Stimulated activated CD4-positive, alpha-beta T cell treated with anti-CD3 and anti-CD28 coated beads, Interleukin-1b, Interleukin-23, amount 100 ng/mL, for 48 hours (primary cell): ENCODE measurements at places on chromosomes 11 and 22.
A peak's percentile ranks its signal among the peaks of the same experiment; 100 is the strongest.

- DNase-seq: peak; percentile 35
Measured at GRCh38 chr11:13238879-13239514, 38.6 kb upstream of the BMAL1 start.

- no peak for DNase-seq
Measured at GRCh38 chr11:31218847-31219246, 150.7 kb downstream of the DCDC1 start.

DNA sequence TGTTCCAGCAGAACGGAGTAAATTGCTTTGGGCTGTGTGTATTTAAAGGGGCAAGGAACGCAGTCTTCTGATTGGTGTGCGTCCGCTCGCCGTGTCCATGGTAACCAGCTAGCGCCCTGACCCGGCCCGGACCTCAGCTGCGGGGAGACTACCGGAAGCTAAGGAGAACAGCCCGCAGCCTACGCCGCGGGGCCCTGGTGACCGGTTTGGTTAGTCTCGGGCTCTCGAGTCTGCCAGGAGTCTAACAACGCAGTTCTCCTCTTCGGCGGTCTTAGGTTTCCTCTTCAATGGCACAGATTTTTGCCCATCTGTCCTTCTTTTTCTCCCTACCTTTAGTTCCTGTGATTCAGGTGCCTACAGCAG is 3.5 kb upstream of the OR56A3 start:
- DNase-seq: no peak

DNA sequence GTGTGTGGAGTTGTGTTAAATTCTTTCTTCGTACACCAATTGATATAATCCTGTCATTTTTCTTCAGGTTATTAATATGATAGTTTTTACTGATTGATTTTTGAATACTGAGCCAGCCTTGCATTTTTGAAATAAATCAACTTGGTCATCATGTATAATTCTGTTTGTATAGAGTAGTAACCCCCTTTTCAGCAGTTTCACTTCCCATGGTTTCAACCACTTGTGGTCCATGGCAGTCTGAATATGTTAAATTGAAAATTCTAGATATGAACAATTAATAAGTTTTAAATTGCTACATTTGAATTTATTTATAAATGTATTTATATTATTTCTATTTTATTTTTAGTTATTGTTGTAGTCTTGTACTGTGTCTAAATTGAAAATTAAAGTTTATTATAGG is 32.6 kb downstream of the MS4A6A start:
- no peak for DNase-seq

- DNase-seq: no peak
Measured at GRCh38 chr11:79617561-79617960, 176.7 kb upstream of the TENM4 start.

GRCh38 chr11:83219095-83219494 is 25.6 kb downstream of the ANKRD42 start:
- no peak for DNase-seq

DNA sequence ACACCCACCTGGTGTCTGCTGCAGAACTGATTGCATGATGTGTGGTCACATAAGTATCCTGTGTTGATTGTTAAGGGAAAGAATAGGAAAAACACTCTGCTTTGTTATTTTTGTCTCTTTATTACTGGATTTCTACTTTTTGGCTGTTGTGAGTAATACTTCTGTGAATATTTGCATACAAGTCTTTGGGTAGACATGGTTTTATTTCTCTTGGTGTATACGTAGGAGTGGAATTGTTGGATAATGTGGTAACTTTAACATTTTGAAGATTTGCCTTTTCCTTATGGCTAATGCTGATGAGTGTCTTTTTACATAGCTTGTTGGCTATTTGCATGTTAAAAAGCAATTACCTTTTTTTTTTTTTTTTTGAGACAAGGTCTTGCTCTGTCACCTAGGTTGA is 13.1 kb downstream of the PPP6R3 start:
- DNase-seq: no peak

DNA sequence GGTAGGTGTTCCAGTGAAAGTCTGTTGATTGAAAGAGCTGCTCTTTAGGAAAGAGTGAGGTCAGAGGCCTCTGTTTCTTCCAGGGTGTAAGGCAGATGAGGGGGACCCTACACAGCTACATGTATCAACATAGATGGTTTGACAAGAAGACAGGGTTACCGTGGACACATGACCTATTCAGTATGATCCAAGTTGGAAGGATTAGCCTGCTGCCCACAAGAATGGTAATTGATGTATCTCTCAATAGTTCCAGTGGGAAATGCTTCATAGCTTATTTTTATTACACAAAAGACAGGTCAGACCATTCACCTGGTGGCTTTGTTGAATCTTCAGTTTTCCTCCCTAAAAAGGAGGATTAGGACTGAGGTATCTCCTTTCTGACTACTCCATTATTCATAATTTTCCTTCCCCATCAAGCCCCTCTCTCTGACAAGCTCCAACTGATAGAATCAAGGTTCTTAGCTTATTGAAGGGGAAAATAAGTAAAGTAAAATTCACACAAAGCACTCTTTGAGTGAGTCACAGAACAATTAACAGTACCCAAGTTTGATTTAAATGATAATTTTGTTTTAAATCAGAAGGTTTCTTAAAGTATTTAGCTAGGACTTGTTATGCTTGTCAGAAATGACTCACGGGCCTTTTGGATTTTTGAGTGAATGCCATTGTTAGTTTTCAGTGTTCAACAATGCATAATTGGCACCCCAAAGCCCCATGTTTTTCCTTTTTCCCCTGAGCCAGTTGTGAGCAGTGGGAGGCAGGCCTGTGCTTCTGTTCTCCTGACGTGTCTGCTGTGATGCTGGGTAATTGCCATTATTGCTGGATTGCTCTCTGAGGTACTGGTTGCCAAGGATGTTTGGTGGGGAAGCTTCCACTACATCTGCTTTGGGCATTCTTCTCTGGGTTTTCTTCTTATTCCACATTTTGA is 373.2 kb downstream of the DDX10 start:
- DNase-seq: no peak

DNA sequence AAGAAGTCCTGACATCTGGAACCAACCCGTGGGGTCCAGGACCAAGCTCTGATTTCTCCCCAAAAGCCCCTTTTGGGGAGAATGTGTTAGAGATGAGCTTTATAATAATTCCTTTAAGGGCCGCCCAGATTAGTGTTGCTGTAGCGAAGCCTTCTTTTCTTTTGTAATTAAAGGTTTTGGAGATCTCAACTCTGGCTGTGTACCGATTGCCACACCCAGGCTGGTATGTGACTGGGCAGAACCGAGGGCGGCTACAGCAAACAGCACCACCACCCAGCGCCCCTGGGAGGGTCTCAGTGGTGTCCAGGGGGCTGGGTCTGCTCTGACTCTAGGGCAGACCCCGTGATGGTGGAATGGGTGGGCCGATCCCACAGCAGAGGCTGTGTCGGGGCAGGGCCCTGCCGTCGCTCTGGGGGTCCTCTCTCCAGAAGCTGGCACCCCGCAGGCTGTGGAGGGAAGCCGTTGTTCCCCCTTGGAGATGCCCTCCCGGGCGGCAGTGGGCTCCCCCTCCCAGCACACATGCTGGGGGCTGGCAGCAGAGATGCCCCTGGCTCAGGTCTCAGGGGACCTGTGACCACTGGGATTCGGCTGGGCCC is 31.0 kb downstream of the TPCN2 start:
- no peak for DNase-seq

DNA sequence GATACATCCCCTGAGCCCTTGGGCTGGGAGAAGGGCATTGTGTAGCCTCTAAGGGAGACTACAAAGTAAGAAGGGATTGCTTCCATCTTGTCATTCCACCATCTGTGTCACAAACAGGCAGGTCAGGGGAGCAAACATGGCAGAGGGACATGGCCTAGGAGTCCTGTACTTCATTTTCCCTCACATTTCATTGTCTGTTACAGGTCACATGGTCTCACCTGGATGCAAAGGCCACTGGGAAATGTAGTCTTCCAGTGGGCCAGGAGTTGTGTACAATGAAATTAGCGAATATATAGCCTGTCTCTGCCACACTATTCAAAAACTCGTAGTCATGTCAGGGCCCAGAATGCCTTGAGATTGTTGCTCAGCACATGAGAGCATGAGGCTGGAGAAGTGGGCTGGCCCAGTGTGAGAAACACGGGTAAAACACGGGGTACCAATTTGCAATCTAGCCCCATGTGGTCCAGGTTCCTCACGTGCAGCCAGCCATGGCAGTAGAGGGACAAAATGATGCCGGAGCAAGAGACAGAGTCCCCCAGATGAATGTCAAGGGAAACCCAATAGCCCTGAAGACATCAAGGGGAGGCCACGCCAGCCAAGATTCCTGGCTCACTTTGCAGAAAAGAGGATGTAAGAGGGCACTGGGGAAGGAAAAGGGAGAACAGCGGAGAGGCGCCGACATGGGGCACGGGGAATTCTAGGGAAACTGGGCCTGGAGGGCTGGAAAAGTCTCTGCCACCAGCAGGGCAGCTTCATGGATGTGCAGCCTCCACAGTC is 47.7 kb upstream of the EMID1 start:
- DNase-seq: no peak

DNA sequence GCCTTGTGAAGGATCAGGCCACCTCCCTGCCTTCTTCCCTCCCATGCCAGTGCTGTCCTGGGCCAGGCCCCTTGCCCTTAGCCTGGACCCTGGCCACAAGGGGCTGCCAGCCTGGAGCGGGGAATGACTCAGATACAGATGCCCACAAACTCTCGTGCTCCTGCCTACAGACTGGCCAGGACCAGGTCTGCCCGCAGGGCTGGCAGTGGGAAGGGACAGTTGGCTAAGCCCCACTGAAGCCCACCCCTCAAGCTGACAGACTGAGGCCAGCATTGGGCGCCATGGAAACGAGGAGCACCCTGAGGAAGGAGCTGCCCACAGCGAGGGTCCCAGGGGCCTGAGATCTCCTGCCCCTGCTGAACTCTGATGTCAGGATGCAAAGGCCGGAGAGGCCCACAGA is 14.1 kb downstream of the SCUBE1 start:
- no peak for DNase-seq

DNA sequence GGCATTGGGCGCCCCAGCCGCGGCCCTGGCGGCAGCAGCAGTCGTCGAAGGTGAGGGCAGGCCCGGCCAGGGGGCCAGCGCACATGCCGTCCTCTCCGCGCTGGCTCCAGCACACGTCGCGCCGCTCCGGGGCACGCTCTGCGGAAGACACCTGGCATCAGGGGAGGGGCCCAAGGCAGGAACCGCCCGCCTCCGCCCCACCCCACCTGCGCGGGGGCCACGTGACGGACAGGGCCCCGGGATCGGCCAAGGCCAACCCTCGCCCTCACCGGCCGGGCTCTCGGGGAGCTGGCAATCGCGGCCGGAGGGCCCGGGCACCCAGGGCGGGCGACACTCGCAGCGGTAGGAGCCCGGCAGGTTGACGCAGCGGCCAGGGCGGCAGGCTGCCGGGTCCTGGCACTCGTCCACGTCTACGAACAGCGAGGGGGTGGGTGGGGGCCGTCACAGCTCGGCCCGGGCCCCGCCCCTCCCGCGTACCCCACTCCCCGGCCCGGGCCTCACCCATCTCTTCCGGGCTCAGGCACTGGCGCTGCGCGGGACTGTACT is 14.9 kb downstream of the SCYL1 start:
- DNase-seq: no peak

DNA sequence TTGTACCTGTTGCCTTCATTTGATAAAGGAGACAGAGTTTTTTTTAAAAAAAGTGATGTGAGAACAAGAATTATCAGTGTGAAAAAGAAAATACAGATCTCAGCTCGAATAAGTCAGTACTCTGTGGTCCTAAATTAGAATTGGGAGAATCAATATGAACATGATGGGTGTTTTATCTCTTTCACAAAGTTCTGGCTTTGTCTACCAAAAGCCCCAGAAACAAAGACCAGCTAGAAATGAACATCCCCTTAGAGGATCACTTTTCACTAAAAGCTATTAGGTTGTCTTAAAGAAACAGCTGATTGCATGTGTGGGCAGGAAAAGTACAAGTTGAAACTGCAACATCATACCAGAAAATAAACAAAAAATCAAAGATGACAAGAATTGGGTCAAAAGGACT is 8.4 kb upstream of the ST14 start:
- DNase-seq: no peak

GRCh38 chr11:111463276-111463675 is 48.9 kb downstream of the BTG4 start:
- DNase-seq: no peak

DNA sequence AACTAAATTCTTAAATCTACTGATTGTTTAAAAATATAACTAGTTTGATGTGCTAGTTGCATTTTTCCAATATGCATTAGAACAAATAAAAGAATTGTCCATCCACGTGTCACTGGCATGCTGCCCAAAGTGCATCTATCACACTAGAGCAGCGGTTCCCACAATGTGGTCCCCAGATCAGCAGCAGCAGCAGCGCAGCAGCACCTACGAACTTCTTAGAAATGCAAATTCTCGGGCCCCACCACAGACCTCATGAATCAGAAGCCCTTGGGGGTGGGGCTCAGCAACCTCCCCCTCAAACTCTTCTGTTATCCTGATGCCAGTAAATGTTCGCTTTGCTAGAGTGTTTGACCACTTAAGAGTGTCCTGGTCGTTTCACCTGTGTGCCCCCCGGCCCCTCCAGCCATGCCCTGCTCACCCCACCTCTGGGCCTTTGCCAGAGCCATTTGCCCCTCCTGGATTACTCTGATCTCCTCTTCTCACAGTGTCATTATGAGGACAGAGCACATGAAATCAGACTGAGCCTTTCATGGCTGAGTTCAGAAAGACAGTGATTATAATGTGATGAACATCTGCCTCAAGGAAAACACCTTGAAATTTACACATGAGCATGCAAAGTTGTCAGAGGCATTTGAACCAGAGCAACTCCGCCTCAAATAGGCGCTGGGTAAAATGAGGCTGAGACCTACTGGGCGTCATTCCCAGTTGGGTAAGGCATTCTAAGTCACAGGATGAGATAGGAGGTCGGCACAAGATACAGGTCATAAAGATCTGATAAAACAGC is 12.6 kb upstream of the VSIG10L2 start:
- no peak for DNase-seq

- DNase-seq: no peak
Measured at GRCh38 chr11:83019888-83020579, 51.7 kb downstream of the RAB30 start.

DNA sequence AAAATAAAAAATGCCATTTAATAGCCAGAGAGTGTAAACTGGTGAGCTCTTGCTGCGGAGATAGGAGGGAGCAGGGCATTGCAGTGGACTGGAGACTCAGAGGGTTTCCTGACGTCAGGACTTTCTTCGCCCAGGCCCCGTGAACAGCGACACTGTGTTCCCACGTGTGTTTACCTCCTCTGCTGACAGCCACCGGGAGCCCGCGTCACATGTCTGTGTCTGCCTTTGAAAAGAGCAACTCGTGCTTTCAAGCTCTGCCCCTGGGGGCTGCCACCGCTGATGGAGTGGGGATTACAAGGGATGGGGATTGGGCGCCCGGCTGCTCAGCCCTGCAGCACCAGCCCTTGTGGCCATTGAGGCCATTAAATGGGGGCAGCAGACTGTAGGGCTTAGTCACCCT is 3.3 kb downstream of the TANGO2 start:
- DNase-seq: no peak
